ENCODE measurements at places on chromosomes 7 and 10. TPM values are rescaled to one million over a fixed set of nuclear protein-coding genes. Genes with fewer than 3 reads are reported as not detected.

DNA sequence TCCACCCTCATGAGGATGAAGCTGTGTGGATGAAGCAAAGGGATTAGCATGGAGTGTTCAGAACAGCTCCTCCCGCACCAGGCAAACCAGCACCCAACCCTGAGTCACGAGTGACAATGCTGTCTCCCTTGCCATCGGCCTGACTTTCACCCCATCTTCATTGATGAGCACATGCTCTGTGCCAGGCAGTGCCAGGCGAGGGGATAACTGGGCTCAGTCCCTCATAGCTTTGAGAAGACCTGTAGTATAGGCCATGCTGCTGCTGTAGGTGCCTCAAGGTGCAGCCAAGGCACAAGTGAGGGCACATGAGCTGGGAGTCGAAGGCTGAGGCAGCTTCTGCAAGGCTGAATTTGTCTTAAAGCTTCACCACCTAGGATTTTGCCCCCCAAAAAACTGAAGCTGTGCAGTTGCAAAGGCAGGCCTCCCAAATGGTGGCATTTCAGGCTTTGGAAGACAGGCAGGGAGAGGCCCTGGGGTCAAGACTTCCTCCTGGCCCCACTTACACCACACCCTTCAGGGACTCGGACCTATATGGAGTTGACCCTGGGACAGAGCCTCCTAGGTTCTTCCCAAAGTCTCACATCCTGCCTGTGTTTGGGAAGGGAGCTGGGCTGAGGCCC is 54.2 kb upstream of the GDF10 start:
- no peak for DNase-seq

DNA sequence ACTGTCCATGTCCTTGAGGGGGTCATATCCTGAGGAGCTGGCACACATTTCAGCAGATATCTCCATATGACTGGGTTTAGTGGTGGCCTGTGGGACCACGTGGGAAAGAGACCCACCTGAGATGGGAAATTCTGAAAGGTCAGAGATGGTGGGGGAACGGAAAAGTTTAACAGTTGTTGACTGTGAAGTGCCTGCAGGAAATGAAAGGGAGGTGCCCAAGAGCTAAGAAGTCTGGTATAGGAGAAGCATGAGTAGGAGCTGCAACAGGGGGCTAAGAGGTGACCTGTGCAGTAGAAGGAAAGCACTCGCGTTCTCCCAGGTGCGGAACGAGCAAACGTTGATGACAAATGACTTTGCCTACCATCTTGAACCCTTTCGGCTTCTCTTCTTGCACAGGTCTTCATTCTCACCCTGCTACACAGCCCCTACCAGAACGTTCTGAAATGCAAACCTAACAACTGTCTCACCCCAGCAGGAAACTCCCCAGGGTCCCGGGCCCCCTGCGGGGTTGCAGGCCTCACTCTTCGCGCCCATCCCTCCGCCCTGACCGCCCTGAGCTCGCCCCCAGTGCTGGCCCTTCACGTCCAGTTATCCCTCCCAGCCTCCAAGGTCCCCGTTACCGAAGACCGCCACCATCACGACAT is 9.8 kb upstream of the FXYD4 start:
- no peak for DNase-seq

DNA sequence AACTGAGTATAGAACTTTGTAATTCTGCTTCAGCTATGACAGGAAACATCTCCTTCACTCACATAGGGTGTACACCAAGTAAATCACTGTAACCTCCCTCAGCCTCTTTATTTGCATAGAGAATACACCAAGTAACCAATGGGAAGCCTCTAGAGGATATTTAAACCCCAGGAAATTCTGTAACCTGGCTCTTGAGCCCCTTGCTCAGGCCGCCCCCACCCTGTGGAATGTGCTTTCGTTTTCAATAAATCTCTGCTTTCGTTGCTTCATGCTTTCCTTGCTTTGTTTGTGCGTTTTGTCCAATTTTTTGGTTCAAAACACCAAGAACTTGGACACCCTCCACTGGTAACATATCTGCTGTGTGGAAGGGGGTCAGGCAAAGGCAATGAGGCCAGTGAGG is 60.2 kb downstream of the CLRN3 start:
- DNase-seq, result no peak

DNA sequence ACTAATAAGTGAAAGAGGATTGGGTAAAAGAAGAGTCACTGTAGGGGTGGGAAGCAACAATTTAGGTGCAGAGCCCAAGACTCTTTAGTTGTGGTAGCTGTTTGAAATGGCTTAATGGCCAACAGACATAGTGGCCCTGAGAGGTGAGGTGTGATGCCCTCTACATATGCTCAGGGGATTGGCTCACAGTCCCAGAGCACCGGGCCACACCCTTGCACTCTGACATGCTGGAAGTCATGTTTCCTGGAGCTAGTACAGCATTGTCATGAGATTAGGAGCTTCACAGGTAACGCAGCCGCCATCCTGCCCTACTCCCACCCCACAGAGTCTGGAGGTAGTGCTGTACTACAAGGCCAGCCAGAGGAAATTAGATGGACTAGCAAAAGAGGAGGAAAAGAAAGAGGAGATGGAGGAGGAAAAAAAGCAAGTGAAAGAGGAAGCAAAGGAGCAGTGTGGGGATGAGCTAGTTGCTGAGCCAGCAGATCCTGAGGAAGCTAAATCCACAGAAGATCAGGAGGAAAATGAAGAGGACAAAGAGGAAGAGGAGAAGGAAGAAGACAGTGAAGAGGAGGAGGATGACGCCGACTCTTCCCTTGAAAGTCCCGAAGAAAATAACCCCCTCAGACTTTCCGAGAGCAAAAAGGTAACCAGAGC is 14.8 kb upstream of the FLNC start:
- no peak for DNase-seq

GRCh38 chr7:25460433-25460832 is 232.1 kb upstream of the NPVF start:
- DNase-seq, result no peak

- no peak for DNase-seq
Observed at GRCh38 chr7:157984423-157985163, 603.0 kb downstream of the PTPRN2 start.

DNA sequence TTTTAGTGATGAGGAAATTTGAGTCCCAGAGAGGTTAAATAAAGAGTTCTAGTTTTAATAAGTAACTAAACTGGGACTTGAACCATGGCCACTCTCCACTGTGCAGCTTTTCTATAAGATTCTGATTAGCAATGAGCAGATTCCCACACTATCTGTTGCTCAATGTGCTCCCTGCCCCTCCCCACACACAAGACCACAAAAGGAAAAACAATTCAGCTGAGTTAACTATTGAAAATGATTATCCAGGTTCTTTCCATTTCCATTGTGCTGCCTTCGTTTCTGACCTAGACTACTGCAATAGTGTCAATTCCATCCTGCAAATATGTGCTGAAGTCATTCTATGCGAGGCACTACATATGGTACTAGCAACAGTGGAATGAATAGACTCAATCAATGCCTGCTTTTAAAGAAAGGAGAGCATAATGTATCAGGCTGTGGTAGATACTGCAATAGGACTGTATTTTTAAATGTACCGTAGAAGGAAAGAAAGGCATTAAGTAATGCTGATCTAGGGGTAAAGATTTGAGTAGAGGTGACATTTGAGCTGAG is 97.0 kb downstream of the SEMA3C start:
- no peak for DNase-seq

GRCh38 chr10:9149134-9149533 is 1094.6 kb downstream of the GATA3 start:
- no peak for DNase-seq

GRCh38 chr10:122999347-122999746 is 9.2 kb downstream of the IKZF5 start:
- no peak for DNase-seq

DNA sequence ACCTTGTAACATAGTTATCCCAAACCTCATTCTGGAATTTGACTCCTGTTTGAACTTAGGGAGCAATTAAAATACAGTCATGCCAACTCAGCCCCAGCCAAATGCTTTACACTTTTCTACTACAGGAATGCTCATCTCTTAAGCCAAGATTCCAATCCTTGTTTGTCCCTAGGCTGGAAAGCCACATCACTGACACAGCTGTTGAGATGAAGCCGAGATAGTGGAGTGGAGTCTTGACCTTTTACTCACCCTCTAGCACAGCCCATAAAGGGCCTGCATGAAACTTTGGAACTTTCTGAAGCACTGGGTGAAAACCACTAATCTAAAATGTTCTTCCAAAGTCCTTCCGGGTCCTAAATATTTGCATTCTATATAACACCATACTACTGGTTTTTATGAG is 247.3 kb downstream of the ETV1 start:
- no peak for DNase-seq

- no peak for DNase-seq
Observed at GRCh38 chr7:130442601-130443000, 1.8 kb upstream of the CEP41 start.

GRCh38 chr10:48603421-48604038 is 1.3 kb downstream of the ARHGAP22 start:
- DNase-seq, result no peak

DNA sequence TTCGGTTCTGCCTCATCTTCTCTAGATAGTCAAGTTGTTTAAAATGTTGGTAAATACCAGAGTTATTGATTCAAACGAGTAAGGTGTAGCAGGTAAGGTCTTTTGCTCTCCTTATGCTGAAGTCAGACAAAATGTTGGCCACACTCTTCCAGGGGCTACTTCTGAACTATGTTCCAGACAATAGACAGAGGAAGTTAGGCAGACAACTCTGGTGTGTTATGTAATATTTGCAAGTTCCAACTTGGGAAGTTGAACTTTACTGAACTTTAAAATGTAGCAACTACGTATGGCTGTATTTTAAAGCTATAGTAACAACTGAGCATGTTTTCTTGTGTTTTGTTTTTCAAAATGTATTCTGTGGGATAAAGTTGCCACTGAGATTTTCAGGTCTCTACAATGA is 125.7 kb upstream of the NEBL start:
- no peak for DNase-seq

GRCh38 chr7:7498856-7499255 is 36.8 kb downstream of the COL28A1 start:
- DNase-seq, result no peak

DNA sequence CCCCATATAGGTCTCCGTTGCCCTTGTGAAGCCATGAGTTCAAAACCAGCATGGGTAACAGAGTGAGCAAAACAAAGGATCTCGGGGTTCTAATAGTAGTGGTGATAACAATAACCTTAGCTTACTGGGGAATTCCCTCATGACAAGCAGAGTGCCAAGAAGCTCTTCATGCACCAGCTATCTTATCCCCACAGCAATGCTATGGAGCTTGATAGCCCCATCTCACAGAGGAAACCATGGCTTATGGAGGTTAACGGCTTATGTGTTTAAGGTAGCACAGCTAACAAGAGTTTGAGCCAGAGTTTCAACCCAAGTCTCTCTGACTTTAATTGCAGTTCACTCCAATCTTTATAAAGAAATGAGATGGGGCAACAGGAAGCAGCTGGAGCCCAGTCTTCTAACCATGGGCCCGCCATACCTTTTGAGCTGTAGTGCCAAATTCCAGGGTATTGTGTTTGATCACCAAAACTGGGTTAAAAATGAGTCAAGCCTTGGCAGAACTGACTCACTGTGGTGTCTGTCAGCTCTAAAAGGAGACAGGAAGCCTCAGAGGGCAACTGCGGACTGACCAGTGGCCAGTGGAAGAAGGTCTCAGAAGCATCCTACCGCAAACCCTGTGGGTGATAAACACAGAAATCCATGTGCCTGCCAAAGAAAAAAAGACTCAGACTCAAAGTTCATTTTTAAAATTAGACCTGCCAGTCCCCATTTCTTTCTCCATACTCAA is 16.5 kb upstream of the PLAU start:
- DNase-seq, result no peak

DNA sequence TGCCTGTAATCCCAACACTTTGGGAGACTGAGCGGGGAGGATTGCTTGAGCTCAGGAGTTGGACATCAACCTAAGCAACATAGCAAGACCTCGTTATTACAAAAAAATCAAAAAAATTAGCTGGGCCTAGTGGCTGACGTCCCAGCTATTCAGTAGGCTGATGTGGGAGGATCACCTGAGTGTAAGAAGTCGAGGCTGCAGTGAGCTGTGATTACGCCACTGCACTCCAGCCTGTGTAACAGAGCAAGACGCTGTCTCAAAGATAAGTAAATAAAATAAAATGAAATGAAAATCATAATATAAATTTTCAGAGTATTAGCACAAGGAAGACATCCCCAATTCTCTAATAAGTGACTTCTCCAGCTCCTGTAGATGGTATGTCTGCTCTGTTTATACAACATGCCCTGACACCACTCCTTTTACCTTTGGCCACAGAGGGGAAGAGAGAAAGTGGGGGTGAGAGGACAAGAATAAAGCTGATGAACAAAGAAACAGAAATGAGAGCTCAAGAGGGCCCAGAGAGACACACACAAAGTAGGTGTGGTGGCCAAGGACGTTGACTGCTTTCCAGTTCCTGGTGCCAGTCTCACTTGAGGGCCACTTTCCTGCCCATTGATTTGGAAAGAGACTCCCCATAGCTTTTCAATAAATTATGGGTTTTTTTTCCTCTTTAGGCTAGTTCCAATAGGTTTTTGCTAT is 62.9 kb downstream of the PTTG1IP2 start:
- DNase-seq, result no peak

DNA sequence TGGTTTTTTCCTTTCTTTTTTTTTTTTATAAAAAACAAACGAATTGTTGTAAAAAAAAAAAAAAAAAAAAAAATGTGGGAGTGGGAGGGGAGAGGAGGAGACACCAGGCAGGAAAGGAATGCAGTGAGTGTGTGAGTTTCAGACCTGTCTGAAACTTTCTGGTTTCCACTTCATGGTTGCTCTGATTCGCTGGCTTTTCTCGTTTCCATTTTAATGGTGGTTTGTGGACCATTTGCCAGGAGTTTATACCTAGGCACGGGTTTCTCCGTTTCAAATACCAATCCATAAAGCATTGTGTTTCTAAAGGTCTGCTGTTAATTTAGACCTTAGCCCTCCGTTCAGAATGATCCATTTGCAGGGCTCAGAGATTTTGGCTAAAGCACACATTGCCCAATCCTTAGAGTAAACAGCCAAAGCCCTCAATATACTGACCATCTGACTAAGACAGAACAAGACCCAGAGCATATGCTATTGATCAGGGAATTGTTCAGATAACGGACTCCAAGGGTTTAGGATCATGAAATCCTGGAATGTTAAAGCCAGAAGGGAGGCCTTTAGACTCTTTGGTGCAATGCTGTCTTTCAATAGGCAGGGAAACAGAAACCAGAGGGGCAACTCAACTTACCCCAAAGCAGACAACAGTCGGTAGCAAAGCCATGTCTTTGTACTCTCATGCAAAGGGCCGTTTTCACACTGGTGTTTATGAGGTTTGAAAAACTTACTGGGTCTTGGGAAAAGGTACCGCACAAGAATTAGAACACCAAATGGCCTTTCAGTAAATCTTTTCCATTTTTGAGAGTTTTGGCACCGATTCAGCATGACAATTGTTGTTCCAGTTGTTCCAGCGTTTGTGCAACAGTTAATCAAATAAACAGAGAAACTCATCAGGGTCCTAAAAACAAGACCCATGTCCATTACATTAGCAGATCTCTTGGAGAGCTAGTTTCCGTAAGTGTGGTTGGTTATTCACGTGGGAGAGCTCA is 94.3 kb upstream of the AGBL3 start:
- DNase-seq, result no peak

GRCh38 chr7:94324380-94325121 is 70.1 kb upstream of the COL1A2 start:
- no peak for DNase-seq

- DNase-seq, result no peak
Observed at GRCh38 chr10:21212348-21212747, 313.1 kb downstream of the SKIDA1 start.

GRCh38 chr10:29055101-29055500 is 233.8 kb upstream of the LYZL1 start:
- no peak for DNase-seq

Gene CALML3
- total RNA-seq, result 0.18 TPM

Gene TRUB1
- total RNA-seq, result 26.6 TPM

Gene NRP1
- 27.6 TPM for total RNA-seq

Gene OR2A42
- not detected for total RNA-seq

Gene KCND2
- total RNA-seq, result 22.7 TPM

Gene PKD2L1
- 4.6 TPM for total RNA-seq
